Endodermal cell (in vitro differentiated cells): ENCODE measurements at places on chromosomes 5 and 9.
A peak's percentile ranks its signal among the peaks of the same experiment; 100 is the strongest.

DNA sequence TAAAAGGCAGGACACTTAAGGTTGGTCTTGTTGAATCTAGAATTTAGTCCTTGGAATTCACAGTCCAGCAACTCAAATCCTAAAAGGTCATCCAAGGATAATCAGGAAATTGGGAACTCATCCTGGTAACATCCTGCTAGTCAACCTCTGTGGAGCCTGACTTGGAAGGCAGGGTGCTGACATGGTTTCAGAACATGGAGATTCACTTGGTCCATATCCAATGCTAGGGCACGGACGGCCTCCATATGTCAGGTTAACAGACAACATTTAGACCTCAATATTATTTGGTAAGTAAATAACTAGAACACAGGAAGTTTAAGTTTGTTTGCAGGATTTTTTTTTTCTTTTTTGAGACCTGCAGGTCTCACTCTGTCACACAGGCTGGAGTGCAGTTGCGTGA lies 783 bp upstream of the DNAH5 start:
- no peak for DNase-seq

GRCh38 chr5:13976867-13977830 lies 32.7 kb upstream of the DNAH5 start:
- peak; percentile 62 for DNase-seq

DNA sequence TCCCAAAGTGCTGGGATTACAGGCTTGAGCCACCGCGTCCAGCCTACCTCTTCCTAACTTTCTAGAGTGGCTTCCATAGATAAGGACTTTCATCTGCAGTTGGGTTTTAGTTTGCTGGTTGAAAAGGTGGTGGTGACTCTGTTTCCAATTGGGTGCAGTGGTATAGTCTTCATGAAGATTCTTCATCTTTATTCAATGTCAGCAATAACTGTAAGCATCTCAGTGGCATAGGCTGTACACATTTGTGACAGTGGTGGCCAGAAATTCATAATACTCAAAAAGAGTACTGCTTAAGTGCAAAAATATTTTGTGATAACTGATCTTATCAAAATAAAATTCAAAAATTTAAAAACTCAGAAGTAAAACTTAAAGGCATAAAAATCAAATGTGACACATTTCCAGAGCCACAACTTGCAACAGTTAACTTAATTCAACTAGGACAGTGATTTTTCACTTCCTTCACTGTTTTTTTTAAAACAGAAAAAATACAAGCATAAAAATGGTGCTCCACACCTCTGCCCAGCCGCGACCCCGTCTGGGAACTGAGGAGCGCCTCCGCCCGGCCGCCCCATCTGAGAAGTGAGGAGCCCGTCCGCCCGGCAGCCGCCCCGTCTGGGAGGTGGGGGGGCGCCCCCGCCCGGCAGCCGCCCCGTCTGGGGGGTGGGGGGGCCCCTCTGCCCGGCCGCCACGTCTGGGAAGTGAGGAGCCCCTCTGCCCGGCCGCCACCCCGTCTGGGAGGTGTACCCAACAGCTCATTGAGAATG lies 56.4 kb upstream of the CDK5RAP2 start:
- DNase-seq, result no peak

DNA sequence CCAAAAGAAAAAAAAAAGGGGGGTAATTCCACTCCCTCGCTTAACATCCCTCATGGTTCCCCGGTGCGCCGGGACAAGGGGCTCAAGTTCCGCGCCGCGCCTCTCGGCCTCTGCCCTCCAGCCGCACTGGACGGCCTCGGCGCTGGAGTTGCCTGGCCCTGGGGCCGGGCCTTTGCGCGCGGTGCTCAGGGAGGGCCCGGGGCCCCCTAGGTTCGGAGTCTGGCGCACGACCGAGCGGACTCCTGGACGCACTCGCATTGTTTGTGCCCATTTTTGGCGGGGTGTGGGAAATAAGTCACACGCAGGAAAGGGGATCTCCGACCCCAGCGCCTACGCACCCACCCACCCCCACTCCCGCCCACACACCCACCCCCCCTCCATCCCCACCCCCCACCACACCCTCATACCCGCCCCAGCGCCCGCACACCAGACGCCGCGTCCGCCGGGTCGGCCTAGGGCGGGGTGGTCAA lies 381 bp downstream of the MED22 start:
- DNase-seq, result peak; percentile 75

- DNase-seq, result no peak
Measured at GRCh38 chr5:1106385-1107166, 5.3 kb downstream of the SLC12A7 start.

GRCh38 chr5:107948377-107948776 lies 277.6 kb upstream of the EFNA5 start:
- no peak for DNase-seq

DNA sequence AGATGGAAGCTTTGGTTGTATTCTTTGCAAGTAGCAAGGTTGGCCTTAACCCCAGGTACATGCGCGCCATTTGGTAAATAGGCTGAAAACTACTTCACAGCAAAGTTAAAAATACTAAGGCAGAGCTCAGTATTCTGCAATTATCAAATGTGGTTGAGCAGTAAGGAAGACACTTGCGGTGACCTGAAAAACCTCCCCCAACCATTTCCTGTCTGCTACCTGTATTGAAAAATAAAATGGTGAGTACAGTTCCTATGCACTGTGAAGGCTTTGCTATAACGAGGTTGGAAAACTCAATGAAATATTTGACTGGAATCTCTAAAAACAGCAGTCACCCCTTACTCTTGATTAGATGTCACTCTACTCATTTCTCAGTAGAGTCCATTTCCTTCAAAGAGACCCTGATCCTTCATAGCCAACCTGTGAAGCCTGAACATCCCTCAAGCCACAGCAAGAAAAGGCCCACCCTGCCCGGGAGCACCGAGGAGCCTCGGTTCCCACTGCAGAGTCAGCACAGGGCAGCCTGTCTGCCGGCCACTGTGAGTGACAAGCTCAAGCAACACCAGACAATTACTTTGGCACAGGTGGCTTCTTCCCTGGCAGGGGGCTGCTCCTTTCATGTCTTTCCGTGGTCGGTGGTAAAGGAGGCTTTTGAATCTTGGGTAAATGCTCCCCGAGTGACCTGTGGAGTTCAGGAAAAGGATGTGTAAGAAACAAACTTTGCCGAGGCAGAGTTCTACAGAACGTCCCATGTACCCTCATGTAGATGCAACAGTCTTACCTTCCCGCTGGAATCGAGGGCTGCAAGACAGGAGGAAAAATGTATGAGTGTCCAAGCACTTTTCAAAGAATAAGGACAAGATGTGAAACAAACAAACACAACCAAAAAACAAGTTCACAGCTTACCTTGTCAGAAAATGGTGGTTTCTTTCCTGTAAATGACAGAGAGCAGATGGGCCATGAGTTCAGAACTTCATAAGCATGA lies 29.6 kb downstream of the C5orf58 start:
- DNase-seq, result no peak
